ENCODE measurements at places on chromosomes 16 and 17.
A peak's percentile ranks its signal among the peaks of the same experiment; 100 is the strongest.

GRCh38 chr16:74521691-74522090 lies 85.2 kb downstream of the GLG1 start:
- DNase-seq, result no peak

- no peak for DNase-seq
Observed at GRCh38 chr16:79687249-79688130, 87.0 kb upstream of the MAF start.

DNA sequence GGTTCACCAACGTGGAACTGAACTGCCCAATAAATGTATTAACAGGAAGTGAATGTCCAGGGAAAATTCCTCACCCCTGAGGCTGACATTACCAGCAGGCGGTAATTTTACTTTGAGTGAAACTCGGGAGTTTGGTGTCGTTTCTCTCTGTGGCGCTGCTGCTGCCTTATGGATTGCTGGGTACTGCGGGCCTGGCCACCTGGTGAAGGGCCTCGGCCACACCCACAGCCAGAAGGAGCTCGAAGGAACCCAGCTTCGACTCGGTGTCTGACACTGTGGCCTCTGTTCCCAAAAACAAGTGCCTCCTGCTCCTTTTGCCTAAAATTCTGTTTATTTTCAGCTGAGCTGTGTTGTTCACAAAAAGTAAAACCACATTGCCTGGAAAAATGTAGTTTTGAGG lies 115.0 kb downstream of the BANP start:
- no peak for DNase-seq

DNA sequence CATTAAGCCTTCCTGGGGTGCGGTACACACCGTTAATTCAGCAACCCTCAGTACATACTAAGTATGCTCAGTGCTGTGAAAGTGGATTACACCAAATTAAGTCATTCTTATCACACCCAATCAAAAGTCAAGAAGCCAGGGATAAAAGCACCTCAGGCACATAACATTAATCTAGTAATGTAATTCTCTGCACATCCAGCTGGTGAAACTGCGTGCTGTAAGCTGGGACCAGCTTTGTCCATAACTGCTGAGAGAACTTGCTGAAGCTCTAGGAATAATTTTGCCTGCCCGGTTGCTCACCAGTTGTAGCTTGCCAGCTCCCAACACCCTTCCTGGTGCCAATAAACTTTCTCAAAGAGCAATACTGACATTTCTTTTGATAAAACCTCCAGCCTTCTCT lies 44.9 kb downstream of the SLC47A1 start:
- no peak for DNase-seq

- no peak for DNase-seq
Observed at GRCh38 chr17:36945140-36945539, 3.6 kb upstream of the AATF start.

DNA sequence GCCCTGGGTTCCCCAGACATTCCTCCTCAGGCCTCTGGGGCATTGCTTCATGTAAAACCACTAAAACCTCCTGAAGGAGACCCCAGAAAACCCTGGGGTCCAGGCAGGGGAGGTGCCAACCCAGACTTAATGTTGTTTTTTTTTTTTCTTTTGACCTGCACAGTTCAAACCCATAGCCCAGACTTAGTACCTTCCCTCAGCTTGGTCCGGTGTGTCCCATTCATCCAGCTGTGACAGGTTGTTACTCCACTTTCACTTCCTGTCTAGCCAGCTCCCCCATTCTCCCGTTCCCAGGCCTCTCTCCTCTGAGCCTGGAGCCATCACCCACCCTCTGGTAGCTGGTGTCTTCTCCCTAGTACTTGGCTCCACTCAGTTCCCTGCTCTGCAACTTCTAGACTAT lies 4.8 kb downstream of the CDR2L start:
- no peak for DNase-seq

GRCh38 chr16:80852261-80852872 lies 48.0 kb upstream of the CDYL2 start:
- no peak for DNase-seq

DNA sequence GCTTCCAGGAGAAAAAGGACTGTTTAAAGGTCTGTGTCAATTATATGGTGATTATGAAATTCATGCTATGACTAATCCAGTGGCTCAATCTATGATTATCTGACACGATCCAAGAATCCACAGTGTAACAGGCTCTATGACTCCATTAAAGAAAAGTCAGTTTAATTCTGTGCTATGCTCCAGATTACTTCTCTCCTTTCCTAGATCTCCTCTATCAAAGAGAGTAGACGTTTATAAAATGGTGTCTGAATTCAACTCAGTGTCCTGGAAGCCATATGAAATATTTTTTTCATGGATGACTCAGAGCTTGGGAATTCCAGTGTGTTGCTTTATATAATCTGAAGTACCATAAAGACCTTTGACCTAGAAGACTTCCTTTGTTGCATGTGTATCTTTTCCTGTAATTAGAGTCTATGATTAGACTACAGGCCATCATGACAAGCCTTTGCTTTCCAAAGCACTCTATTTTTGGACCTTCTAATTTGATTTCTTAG lies 27.0 kb upstream of the NF1 start:
- no peak for DNase-seq

GRCh38 chr17:44219108-44219615 lies 313 bp downstream of the UBTF start:
- peak; percentile 66 for DNase-seq

DNA sequence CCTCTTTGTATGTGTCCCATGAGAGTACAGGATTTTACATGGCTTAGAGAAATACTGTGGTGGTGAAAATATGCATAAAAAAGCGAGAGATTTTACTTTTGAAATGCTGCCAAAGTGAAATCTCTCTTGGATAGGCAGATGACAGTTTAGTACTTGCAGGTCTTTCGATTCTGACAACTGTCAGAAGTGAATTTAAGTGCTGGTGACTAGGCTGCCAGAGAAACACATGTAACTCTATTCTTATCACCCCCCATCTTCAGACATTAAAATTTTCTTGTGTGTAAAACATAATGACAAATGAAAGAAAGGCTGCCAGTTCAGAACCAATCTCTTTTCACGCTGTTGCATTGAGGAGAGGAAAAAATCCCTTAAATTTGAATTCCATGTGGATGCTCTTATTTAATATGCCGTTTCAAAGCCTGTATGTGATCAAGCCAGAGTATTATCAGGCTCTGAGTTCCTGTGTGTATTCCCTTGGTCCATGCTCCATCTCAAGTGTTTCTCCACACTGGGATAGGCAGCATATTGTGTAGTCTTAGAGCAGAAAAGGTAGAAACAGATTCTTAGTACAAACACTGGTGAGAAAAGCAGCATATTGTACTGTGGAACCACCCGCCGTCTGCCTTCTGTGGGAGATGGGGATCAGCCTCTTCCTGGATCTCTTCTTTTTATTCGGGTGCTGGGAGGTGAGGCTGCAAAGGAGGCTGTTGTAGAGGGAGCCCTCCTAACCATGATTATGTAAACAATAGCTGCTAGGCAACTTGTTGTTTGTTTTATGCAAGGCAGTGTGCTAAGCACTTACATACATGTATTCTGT lies 291.3 kb downstream of the WWOX start:
- no peak for DNase-seq

- DNase-seq, result no peak
Observed at GRCh38 chr16:54602666-54603065, 316.1 kb upstream of the IRX3 start.

DNA sequence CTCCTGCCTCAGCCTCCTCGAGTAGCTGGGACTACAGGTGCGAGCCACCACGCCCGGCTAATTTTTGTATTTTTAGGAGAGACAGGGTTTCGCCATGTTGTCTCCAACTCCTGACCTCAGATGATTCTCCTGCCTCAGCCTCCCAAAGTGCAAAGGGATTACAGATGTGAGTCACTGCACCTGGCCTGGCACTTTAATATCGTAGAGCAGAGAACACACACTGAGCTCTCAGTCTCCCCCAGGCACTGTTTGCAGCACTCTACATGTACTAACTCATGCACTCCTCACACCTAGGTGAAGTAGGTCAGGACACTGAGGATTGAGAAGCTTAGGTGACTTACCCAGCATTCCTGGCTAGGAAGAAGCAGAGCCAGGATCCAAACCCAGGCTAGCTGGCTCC lies 15.0 kb downstream of the C17orf100 start:
- no peak for DNase-seq

GRCh38 chr17:19005137-19005773 lies 691 bp upstream of the FAM83G start:
- no peak for DNase-seq

- no peak for DNase-seq
Observed at GRCh38 chr16:81041696-81042095, 6.1 kb downstream of the ATMIN start.

DNA sequence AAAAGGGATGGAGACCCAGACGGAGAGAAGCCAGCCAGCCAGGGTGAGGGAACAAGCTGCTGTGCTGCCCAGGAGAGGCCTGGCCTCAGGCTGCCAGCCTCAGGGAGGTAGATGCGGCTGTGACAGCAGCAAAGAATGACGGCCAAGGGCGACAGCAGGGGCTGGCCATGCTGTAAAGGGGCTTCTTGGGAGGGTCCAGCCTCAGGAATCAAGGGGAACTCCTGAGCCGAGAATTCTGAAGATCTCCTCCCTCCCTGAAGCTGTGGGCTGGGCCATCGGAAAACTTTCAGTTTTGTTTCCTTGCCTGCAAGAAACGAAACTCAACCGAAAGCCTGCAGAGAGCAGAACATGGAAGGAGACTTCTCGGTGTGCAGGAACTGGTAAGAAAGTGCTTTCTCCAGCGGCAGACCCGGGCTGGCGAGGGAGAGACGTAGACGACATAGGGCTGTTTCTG lies at the start of gene XAF1:
Gene XAF1 (plus strand): TSS at position 316 of the 454 bp plus-strand sequence. CDS start 33 bp downstream, at position 349.
- DNase-seq, result no peak

DNA sequence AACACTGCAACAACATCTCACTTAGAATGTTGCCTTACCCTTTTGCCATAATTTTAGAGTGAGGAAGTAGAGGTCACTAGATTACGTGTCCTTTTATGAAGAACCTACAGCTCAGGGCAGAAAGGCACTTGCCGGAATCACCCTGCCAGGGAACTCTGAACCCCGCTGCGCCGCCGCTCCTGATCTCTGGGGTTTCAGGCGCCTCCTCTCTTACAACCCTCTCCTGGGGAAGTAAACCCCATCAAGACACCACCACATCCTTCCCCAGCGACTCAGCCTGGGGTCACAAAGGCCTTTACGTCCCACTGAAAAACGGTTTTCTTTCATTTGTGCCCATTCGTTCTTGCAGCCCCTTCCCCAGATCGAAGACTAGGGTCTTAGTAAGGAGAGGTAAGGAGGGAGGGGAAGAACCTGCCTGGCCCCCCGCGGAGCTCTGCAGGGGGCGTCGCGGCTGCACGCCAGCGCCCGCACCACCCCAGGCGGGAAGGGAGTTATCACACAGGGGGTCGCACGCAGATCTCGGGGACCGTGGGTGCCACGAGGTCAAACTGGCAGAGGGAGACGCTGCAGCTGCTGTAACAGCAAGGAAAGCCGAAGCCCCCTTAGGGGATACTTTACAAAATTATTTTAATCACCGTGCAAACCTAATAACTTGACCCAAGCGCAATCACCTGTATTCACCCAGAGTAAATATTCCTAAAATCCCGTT lies 1.0 kb upstream of the HLF start:
- DNase-seq, result no peak

- no peak for DNase-seq
Observed at GRCh38 chr17:61414141-61414935, 14.7 kb downstream of the TBX2 start.

- no peak for DNase-seq
Observed at GRCh38 chr17:76475302-76475701, 7.9 kb downstream of the AANAT start.

GRCh38 chr17:50511058-50511457 lies 2.8 kb downstream of the MYCBPAP start:
- no peak for DNase-seq
